ENCODE measurements at places on chromosomes 1 and 21.

DNA sequence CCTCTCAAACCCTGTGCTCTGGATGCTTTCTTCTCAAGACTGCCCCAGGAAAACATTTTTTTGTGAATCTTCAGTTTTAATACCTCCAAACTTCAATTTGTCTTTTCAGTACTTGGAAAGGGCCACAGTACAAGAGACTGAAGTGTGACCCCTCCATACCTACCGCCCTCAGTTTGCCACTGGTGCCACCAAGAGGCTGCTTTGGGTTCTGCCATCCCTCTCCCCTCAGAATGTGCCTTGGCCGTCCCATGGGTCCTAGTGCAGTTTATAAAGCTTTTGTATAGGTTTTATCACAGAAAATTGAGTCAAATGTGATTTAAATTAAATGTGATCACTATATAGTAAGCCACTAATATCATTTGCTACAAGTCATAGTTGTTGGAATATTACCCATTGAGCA lies 60.8 kb upstream of the PGD start:
- DNase-seq, result no peak

DNA sequence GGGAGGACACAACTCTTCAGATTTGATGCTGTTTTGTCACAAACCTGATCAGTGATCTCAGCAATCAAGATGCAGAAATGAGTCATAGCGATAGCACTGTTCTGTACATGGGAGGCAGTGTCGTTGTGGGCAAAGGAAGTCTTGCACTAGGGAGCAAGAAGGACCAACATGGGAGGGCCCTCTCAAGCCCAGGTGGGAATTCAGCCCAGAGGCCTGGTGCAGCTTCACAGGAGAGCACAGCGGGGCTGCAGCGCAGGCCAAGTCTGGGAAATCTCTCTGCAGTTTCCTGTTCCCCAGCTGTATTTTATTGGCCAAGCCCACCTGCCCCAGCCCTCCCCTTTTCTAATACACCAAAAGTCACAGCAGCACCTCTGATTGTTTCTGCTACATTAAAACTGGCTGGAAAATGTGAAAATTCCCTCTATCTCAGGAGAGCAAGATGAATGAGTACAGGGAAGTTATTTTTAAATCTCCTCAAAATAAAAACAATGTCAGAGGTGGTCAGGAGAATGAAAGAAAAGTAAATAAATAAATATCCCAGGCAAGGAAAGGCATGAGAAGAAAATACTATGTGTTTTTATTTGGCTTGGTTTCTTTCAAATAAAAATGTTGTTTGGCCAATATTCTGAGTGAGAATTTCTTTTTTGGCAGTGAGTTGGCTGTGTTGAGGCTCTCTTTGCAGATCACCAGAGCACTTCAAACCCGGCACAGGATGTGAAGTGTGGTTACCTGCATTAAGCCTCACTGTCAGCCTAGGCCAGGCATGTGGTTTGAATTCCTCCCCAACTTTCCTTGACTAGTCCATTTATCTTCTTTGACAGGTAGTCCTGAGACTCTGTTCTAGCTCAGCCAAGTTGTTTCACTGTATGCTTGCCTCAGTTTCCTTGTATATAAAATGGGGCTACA lies 422.1 kb downstream of the PLPP3 start:
- no peak for DNase-seq

GRCh38 chr1:170520601-170521000 lies 11.4 kb upstream of the GORAB start:
- DNase-seq, result no peak

DNA sequence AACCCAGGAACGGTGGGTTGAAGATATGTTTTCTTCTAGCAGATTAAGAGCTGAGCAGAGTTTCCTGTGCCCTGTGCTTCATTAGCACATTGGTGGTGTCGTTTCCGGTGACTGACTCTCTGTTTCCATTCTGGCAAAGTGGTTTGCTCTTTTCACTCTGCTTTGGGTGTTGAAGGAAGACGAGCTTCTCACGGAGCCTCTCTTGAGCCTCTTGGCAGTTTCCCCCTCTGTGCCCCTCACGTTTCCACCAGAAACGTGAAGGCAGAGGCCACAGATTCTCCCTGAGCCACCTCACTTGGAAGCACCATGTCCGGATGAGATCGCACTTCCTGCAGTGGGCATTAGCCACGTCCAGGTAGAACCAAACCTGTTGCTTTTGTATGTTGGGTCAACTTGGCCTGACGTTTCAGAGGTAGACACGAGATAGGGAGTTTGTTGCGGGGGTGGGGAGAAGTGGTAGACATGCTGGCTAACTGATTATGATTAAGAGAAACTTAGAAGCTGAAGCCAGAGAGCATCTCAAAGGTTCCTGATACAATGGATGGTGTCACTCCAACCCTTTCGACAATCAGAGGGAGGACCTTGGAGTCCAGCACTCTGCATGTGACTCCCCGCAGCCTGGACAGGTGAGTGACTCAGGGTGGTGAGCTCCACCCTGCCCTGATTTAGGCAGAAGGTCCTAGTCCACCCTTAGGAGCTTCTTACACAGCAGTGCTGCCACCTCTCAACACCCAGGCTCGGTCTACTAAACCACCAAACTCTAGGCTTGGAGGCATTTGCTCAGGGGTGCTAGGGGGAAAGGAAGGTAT lies at the start of gene LAX1:
Gene LAX1 (plus strand): TSS at position 155 of the 809 bp plus-strand sequence. CDS start 383 bp downstream, at position 538.
- DNase-seq, result peak; percentile 80

DNA sequence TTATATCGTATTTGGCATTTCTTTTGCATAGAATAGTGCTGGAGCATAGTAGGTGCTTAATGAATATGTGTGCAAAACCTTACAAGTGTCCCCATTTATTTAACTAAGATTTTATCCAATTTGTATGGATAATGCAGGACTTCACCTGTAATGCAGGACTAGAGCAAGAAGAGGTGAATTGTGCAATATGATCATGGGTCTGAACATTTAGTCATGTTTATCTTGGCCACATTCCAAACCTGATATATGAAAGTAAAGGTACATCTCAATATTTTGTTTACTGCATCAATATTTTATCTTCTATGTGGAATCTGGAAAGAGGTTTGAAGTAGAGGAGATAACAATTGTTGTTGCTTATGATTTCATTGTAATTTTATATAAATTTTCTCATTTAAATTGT lies 1626.7 kb upstream of the B3GALT2 start:
- DNase-seq, result no peak

Measured in central memory CD8-positive, alpha-beta T cell (primary cell).